ENCODE measurements at places on chromosomes 2 and 18.

- DNase-seq = peak; percentile 24
Measured at GRCh38 chr2:62774555-62775366, 69.2 kb downstream of the EHBP1 start.

DNA sequence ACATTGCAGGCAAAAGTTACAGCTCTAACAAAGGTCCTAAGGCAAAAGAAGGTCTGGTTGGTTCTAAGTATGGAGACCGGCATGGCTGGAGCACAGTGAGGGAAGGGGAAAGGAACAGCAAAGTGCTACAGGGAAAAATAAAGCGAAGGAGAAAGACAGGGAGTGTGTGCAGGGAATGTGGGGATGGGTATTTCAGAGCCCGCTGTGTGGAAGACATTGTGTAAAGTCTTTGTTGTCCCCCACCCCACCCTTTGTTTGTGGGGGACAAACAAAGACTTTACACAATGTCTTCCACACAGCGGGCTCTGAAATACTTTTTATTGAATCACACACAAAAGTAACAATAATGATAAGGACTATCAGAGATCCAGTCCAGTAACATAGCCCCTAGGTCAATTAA is 28.9 kb upstream of the C2orf15 start:
- no peak for DNase-seq

- DNase-seq = no peak
Measured at GRCh38 chr2:16824472-16824871, 158.8 kb upstream of the CYRIA start.

DNA sequence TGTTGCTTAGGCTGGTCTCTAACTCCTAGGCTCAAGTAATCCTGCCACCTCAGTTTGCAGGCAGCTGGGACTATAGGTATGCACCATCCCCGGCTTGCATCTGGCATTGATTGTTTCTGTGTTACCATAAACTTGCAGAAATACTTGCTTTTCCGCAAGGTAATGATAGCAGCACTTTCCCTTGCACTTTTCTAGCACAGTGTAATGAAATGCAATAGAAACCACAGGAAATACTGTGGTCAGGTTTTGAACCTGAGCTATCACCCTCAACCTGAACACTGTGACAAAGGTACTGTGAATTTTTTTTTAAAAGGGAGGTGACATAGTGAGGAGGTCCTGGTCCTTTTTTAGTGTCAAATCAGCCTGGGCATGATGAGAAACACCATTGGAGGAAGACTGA is 38.3 kb downstream of the DHRS9 start:
- DNase-seq = no peak

GRCh38 chr2:179238027-179238426 is 26.6 kb downstream of the SESTD1 start:
- DNase-seq = no peak

- no peak for DNase-seq
Measured at GRCh38 chr18:44834867-44835469, 154.3 kb downstream of the SETBP1 start.

All from activated naive CD4-positive, alpha-beta T cell treated with anti-CD3 and anti-CD28 coated beads, Interleukin-2, amount 50 U/mL, for 72 hours (primary cell).